ENCODE measurements at places on chromosomes 12 and 14.
A peak's percentile ranks its signal among the peaks of the same experiment; 100 is the strongest.

DNA sequence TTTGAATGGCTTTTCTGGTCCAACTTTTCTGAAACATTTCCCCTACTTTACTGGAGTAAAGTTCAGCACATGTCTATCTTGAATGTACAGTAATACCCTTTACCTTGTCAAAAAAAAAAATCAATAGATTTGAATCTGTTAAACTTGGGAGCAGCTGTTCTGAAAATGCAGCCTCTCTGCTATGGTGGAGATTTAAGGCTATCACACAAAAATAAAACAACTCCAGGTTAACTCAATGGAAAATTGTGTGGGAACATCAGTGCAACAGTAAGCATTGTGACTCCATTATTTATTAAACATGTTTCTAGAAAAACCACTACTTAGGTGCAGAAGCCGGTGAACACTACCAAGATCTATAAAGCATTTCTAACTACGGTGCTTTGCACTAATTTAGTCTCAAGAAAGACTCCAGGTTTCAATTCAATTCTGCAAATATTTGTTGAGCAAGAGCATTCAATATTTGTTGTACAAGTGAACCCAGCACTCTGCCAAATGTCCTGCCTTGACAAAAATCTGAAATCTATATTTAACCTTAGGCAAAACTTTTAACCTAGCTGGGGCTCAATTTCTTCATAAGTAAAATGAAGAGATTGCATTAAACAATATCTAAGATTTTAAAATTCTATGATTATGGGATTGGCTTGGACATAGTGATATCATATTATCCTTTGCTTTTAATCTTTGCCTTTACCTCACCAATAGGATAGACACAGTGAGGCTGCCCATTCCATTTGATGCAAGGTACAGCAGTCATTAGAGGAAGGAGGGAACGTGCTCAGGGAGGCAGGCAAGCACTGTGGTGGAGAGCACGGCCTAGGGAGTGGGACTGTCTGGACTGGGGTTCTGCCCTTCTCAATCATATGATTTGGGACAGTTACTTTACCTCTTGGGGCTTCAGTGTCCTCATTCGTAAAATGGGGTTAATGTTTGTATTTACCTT is 155.2 kb downstream of the KITLG start:
- DNase-seq, result no peak

DNA sequence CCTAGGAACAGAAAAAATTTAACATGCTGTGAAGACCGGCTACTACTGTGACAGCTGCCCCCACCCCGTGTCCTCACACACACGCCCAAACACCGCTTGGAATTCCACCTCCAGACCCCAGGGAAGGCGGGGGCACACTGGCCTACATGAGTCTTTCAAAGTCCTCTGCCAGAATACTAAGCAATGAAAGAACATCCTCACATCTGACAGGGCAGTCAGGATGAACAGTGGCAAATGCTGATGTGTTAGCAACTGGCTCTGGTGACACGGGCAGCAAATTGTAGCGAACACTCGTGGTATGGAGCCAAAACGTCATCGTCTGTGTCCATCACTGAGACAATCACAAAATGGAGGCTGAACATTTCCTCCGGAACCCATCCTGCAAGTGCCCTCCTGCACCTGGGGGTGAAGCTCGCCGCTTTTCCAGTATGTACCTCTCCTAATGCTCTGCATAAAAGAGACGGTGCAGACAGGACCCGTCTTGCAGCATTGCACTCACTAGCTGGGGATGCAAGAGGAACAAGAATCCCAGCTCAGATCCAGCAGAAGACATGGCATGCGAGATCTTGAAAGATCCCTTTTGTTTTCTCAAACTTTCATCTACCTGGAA is 94.8 kb downstream of the BCL11B start:
- DNase-seq, result no peak

GRCh38 chr14:75717729-75718128 is 56.7 kb downstream of the TTLL5 start:
- DNase-seq, result no peak

DNA sequence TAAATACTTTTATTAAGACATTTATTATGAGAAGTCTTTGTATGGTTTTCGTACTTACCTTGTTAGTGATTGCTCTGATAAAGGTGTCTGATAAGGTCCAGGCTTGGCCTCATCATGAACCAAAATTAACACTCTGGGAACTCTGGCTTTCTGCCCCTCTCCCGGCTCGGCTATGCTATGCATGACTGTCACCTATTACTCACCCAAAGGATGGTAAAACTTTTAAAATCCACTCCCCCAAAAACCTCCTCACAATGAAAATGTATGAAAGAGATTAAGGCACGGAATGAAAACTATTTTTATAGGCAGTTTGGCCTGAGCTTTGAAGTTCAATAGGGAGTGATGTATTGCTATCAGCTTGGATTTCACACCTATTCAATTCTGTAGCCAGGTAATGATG is 217.3 kb upstream of the TBX3 start:
- DNase-seq, result no peak

- peak; percentile 93 for DNase-seq
Measured at GRCh38 chr14:28772613-28773012, 6.0 kb downstream of the FOXG1 start.

DNA sequence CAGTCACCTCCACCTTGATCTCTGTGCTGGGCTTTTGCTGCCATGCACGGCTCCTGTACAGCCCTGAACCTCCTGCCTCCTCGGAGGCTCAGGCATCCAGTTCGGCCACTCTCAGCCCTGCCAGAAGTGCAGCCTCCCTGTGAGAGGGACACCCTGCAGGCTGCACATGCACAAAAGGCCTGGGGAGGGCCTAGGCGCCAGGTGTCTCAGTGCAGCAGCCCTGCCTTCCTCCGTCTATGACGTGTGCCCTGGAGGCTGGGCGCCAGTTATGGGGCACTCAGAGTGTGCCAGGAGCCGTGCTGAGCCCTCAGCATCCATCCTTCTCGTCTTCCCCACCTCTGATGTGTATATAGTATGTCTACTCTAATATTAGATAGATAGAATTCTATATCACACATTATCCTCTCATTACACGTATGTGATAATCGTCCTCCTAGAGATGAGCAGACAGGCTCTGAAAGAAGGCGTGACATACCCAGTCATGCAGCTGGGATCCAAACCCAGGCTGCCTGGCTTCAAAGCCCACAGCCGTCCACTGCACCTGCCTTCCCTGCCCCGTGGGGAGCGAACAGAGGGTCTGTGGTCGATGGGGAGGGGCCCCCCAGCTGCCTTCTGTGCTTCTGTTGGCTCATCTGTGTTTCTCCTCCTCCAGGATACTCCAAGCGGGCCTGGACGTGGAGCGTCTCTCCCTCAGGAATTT is 101.1 kb downstream of the B4GALNT3 start:
- DNase-seq, result no peak

DNA sequence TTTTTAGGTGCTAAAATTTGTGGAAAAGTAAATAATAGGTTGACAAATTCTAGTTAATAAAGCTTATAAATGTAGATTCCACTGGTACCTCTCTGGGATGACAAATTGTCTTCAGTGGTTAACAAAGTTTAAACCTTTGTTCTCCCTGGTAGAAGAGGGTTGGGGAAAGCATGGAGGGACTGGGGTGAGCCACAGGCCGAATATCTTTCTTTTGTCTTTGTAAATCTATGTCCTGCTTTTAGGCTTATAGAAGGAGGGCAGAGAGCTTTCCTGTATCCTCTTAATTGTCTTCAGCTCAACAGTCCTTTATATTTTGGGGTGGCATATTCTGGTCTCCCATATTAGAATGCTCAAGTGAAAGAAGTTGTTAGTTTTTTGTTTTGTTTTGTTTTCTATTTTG is 142.2 kb upstream of the CNOT2 start:
- no peak for DNase-seq

DNA sequence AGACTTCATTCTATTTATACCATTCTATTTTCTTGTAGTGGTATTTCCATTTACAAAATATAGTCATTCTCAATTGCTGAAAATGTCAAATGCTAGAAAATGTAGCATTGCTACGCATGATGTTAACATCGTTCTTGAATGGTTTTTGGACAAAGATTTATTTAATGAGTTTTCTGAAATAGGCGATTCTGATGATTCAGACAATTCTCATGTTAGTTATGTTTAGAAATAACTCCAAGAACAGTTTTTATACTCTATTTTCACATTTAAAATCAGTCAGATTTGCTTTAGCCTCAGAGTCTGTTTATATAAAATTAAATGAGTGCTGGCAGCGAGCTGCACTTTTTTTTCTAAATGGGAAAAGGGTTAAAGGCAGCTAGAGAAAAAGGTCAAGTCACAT is 414.8 kb upstream of the MGAT4C start:
- DNase-seq, result no peak

- DNase-seq, result no peak
Measured at GRCh38 chr12:79765157-79765556, 74.4 kb upstream of the PAWR start.

- no peak for DNase-seq
Measured at GRCh38 chr12:51848841-51849735, 570 bp upstream of the FIGNL2 start.

GRCh38 chr14:23693252-23693775 is 57.1 kb downstream of the DHRS2 start:
- no peak for DNase-seq

GRCh38 chr12:124599074-124599999 is 31.9 kb upstream of the NCOR2 start:
- DNase-seq, result no peak

DNA sequence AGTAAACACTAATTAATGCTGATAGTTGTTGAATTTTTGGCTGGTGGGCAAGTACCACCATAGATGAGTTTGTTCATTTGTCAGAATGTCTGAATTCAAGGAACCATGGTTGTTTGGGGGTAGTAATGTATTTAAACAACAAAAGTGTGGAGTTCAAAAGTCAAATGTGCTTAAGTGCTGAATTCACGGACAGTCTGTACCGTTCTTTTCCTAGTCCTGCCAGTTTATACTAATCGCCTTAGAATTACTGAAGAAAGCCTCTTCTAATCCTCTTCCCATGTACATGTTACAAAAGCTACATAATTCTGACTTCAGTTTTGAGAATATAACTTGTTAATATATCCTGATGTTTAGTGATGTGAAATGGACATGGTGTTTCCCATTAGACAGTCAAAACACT is 2.7 kb downstream of the NAA25 start:
- DNase-seq, result no peak
